Left ventricle myocardium inferior (tissue), 1 donor: ENCODE measurements at places on chromosomes 4 and X. TPM values are rescaled to one million over a fixed set of nuclear protein-coding genes. Genes with fewer than 3 reads are reported as not detected.

DNA sequence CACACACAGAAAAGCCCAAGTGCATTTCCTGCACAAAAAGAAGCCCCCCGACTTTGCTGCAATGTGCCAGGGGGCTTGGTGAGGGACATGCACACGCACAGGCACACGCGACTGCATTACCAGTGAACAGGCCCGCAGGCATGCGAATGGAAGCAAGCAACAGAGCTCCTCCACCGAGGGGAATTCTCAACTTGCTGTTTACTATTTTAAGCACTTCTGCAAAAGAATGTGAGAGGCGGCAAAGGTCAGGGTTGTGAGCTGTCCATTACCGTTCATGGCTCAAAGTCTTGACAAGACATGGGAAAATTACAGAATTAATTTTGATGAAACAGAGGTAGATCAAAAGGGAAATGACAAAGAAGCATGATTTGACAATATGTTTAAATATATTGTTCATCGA is 342.5 kb upstream of the NOCT start:
- no peak overlapping the region for H3K4me3 ChIP-seq
- H3K27ac ChIP-seq, result peak overlapping the region; percentile 25
- no peak for DNase-seq
- H3K27me3 ChIP-seq, result no peaks in the 10 kb centered on the region

DNA sequence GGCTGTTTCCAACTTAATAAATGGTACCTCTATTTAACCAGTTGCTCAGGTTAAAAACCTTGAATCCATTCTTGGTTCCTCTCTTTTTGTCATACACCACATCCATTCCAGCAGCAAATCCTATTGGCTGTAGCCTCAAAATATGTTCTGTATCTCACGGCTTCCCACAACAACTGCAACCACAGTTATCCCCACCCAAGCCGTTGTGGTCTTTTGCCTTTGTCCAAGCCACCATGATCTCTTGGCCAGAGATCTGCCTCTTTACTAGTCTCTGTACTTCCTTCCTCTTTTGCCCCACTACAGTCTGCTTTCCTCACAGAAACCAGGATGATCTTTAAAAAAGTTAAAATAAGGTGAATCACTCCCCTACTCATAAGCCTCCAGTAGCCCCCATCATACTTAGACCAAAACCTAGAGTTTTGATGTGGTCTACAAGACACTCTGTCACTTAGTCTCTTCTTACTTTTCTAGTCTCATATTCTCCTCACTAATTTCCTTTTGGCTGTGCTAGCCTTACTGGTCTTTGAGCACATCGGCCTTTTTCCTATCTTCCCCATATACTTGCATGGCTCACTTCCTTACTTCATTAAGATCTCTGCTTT is 10.3 kb downstream of the MAOA start:
- no peak overlapping the region for H3K4me3 ChIP-seq
- peaks cover 12% of the 10 kb centered on the region for H3K4me1 ChIP-seq
- no peak overlapping the region for H3K27ac ChIP-seq
- no peaks in the 10 kb centered on the region for H3K36me3 ChIP-seq
- no peaks in the 10 kb centered on the region for H3K27me3 ChIP-seq
- no peak for DNase-seq

GRCh38 chrX:38662640-38663039 is 101.3 kb downstream of the TSPAN7 start:
- H3K4me1 ChIP-seq, result no peaks in the 10 kb centered on the region
- H3K27me3 ChIP-seq, result no peaks in the 10 kb centered on the region
- no peak overlapping the region for H3K4me3 ChIP-seq
- H3K36me3 ChIP-seq, result no peaks in the 10 kb centered on the region
- DNase-seq, result no peak

P2RY4 gene
- not detected for total RNA-seq

LUZP4 gene
- total RNA-seq, result not detected

GRCh38 chr4:83219344-83220331 is 65.0 kb downstream of the COQ2 start:
- H3K27me3 ChIP-seq, result no peaks in the 10 kb centered on the region
- H3K4me1 ChIP-seq, result no peaks in the 10 kb centered on the region
- H3K4me3 ChIP-seq, result no peak overlapping the region
- no peaks in the 10 kb centered on the region for H3K36me3 ChIP-seq
- H3K27ac ChIP-seq, result no peak overlapping the region

DNA sequence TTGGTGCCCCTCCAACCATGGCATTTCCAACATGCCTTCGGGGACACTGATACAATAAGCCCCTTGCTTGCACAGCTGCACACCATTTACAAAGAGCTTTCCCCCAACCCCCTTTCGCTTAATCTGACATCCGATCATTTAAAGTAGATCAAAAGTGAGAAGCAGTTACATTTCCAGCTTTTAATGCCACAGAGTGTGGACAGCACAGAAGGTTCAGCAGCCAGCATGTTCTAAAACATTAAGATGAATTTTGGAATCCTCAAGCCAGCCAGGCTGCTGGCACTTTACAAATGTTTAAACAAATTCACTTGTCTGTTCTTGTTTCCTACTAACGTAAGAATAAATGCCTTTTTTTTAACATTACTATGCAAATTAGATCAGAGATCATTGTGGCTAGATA is 284.4 kb upstream of the LDB2 start:
- no peaks in the 10 kb centered on the region for H3K4me1 ChIP-seq
- H3K27me3 ChIP-seq, result no peaks in the 10 kb centered on the region
- no peak overlapping the region for H3K27ac ChIP-seq
- H3K4me3 ChIP-seq, result no peak overlapping the region
- no peaks in the 10 kb centered on the region for H3K36me3 ChIP-seq

DNA sequence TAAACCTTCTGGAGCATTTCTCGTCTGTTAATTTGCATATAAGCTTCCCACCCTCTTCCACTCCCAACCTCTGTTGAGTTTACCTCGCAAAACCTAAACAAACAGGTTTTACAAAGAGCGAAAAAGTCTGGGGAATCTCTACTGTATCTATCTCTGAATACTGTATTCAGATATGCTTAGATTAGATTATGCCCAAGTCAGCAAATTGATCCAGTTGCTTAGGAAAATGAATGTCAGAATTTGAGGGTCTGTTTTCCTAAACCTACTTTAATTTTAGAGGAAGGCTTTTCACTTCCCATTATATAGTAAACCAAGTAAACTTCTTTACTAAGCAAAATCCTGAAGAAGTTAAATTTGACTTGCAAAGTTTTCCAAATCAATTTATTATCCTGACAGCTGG is 6.7 kb downstream of the CCNA2 start:
- H3K27me3 ChIP-seq, result no peaks in the 10 kb centered on the region
- H3K4me1 ChIP-seq, result no peaks in the 10 kb centered on the region
- no peak overlapping the region for H3K27ac ChIP-seq
- peaks cover 64% of the 10 kb centered on the region for H3K36me3 ChIP-seq

DNA sequence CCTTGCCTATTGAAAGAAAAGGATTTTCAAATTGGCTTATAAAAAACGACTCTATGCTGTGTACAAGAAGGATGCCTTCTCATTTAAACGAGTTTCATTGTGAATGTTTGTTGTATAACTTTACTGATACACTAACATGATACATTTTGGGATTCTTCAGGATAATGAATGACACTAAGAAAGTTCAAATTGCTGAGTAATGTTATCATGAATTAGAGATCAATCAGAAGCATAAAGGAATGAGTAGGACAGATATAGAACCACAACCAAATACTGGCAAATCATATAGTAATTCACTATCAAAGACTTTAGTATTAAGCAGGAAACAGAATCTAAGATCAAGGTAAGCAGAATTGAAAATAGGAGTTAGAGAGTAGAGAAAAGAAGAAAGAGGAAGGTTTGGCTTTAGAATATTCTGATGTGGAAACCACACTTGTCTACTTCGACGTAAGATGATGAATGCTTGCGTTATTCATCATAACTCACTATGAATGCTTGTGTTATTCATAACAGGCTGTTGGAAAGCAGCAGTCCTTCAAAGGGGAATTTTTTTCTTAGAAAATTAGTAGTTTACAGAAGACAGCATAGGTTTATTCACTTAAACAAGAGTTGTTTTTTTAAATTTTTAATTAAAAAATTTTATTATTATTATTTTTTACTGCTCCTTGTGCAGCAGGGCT is 13.4 kb downstream of the CCDC158 start:
- H3K4me1 ChIP-seq, result no peaks in the 10 kb centered on the region
- no peak overlapping the region for H3K27ac ChIP-seq
- no peaks in the 10 kb centered on the region for H3K27me3 ChIP-seq
- H3K4me3 ChIP-seq, result no peak overlapping the region
- DNase-seq, result no peak

DNA sequence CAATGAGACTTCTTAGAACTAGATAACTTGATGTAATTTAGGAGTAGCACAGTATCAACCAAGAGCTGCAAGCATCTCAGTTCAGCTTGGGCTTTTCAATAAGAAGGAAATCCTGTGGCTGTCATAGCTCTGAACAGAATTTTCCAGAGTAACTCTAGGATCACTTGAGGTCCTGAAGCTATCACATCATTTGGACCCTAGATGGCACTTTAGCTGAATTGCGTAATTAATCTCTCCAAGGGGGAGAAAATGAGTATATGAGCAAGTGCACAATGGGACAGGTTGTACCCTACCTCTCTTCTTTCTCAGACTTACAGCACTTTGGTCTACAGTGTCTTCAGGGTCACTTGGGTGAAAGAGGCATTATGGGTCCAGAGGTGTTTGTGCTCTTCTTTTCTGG is 45.2 kb downstream of the SLC4A4 start:
- no peaks in the 10 kb centered on the region for H3K36me3 ChIP-seq
- no peak overlapping the region for H3K4me3 ChIP-seq
- DNase-seq, result no peak
- no peaks in the 10 kb centered on the region for H3K27me3 ChIP-seq

SPACA5 gene
- total RNA-seq, result not detected

DNA sequence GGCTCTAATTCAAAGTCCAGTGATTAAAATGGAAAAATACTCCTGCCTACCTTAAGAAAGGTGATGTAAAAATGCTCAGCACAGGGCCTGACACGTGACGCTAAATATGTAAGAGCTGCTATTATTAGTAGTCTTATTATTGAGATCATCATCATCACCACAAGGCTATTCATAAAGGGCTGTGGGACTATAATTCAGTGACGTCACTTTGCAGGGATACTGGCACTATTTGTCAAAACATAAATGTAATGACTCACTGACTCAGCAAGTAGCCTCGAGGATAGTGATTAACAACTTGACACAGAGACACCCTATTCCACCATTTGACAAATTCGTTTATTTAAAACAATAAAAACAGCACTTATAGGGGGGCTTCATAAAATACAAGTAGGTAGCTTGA is 258.9 kb downstream of the SPANXN1 start:
- no peaks in the 10 kb centered on the region for H3K36me3 ChIP-seq
- no peak overlapping the region for H3K4me3 ChIP-seq
- no peak for DNase-seq
- H3K27ac ChIP-seq, result no peak overlapping the region

DNA sequence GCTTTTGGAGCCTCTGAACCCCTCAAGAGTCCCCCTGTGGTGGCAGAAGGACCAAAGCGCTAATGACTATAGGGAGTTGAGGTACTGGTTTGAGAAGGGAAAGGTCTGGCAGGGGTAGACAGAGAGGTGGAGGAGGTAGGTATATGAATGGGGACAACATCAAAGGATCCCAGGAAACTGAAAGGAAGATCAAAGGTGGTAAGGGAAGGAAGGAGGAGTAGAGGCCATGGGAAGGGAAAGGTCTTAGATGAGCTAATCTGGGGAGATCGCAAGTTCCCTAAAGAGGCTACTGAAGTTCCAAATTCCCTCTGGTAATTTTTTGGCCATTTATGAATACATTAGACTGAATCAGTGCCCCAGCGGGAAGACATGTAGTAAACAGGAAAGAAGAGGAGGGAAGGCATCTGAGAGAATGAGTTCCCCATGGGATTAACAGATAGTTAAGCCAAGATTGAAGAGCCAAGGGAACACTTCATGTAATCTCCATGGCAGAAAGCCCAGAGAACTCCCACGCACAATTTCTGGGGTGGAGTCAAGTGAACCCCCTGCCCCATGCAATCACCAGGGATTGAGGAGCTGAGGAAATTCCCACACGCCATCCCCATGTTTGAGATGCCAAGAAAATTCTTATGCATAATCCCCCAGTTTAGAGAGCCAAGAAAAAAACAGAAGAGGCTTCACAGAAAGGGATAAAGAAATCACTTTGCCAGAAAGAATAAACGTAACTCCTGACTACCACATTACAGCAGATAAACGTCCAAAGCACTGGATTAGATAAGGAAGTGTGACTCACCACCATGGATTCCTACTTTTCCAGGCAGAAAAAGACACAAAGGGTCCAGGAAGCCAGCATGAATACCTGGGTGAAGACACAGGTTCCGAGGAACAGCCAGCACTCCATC is 25.8 kb downstream of the ZNF630 start:
- H3K27me3 ChIP-seq, result no peaks in the 10 kb centered on the region
- no peak overlapping the region for H3K4me3 ChIP-seq
- no peaks in the 10 kb centered on the region for H3K36me3 ChIP-seq
- H3K27ac ChIP-seq, result peak overlapping the region; percentile 70
- H3K4me1 ChIP-seq, result peaks cover 4% of the 10 kb centered on the region
- peak; percentile 50 for DNase-seq

DNA sequence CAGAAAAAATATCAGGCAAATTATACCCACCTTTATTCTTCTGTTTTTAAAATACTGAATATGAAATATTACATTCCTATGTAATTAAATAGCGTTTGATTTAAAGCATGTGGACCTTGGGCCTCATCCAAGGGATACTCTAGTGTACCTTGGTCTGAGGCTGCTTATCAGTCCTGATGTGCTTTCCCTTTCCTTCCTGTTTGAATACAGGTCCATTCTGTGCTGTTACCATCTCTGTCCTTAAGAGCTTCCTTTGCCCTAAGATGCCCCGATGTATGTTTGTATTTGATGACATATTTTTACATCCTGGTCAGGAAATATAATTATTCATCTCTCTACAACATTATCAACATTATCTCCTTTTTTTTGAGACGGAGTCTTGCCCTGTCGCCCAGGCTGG is 24.1 kb downstream of the FAT4 start:
- no peaks in the 10 kb centered on the region for H3K27me3 ChIP-seq
- no peaks in the 10 kb centered on the region for H3K36me3 ChIP-seq
- no peak overlapping the region for H3K4me3 ChIP-seq

CFAP99 gene
- not detected for total RNA-seq

GRCh38 chr4:110620691-110621327 is 2.1 kb downstream of the PITX2 start:
- peaks cover 47% of the 10 kb centered on the region for H3K4me1 ChIP-seq
- H3K4me3 ChIP-seq, result peak overlapping the region; percentile 63
- no peak overlapping the region for H3K27ac ChIP-seq
- H3K36me3 ChIP-seq, result no peaks in the 10 kb centered on the region

DNA sequence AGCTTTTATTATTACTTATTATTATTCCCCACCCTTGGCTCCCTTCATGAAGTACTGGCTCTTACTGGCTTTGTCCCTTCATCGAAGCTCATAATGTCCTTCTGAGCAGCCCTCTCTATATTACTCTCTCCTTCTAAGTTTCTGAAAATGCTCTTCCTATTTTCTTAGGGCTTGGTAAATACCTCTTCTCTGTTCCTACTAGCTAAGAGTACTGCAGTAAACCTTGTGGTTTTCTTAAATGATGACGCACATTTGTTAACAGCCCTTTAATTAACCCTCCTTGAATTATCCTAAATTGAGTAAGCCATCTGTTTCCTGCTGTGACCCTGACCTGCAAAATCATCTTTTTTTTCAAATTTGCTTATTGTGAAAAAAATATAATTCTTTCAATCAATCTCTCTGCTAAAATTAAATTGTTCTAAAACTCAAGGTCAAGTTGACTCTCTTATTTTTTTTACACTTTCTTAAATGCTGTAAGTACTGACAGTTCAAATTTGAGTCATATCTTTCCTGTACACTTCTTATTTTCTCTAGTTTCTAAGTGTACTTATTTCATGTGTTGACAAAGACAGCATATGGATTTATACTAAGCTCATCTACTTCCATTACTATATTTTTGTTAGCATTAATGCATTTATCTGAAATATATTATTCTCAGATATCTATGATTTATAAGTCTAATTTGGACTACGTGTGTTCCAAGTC is 148.9 kb downstream of the ADAM29 start:
- H3K27me3 ChIP-seq, result no peaks in the 10 kb centered on the region
- no peaks in the 10 kb centered on the region for H3K4me1 ChIP-seq
- DNase-seq, result no peak
- no peak overlapping the region for H3K27ac ChIP-seq

PPP2R2C gene
- 9.7 TPM for total RNA-seq
